ENCODE measurements at places on chromosomes 12 and 14.

DNA sequence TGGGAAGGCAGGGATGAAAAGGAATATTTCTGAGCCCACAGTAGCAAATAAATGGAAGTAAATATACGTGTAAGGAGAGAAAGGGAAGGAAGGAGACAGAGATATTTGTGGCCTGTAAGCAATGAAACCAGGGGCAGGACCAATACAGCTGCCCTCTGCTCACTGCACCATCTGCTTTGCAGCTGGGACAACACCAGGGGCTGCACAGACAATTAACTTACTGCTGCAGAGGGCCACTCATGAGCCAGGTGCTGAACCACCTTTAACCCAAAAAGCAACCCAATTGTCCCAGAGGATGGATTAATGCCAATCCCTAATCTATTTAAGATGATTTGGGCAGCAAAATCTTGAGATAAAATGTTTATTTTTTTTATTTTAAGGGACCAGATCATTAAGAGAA is 30.6 kb upstream of the TMX1 start:
- DNase-seq = no peak

- no peak for DNase-seq
Measured at GRCh38 chr12:20476551-20476950, 108.2 kb downstream of the PDE3A start.

- no peak for DNase-seq
Measured at GRCh38 chr14:29454026-29454693, 473.5 kb downstream of the PRKD1 start.

DNA sequence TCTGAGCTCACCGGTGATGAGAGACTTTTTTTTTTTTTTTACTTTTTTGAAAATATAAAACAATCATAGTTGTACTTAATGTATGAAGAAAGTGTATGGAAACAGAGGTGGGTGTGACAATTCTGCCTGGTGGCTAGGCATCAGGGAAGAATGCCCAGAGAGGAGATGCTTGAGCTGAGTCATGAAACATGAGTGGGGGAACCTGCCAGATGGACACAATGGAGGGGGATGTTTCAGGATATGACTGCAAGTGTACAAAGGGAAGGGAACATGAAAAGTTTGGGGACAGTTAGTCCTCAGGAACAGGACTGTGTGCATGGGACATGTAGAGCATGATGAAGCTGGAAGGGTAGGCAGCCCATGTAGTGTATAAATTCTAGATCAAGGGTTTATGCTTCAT is 274.2 kb upstream of the E2F7 start:
- DNase-seq = no peak

- DNase-seq = no peak
Measured at GRCh38 chr14:83164591-83164990, 1630.9 kb upstream of the SEL1L start.

DNA sequence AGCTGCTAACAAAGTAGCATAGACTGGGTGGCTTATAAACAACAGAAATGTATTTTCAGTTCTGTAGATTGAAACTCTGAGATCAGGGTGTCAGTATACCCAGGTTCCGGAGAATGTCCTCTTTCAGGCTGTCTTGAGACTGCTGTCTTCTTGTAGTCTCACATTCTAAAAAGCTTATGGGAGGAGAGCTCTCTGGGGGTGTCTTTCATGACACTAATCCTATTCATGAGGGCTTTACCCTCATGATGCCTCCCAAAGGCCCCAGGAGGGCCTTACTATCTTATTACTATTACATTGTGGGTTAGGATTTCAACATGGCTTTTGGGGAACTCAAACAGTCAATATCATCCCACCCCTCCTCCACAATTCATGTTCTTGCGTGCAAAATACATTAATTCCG is 94.3 kb downstream of the AEBP2 start:
- DNase-seq = no peak

DNA sequence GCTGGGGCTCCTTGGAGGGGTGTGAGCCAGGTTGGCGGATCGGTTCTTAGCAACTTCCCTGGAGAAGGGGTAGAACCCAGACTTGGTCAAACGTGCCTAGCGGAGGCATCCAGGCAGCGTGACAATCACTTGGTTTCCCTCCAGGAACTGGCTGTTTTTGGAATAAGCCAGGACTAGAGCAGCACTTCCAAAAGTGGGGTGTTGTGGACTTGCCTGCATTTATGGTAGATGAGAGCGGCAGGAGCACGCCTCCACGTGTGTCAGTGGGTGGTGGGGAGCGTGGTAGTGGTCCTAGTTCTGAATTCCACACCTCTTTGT is 2.8 kb downstream of the PRMT8 start:
- no peak for DNase-seq

GRCh38 chr14:35551081-35551480 is 17.1 kb downstream of the INSM2 start:
- no peak for DNase-seq

Data from cortex of kidney (tissue), 1 donor.